Muscle of leg (tissue), 16 donors: ENCODE measurements at places on chromosomes 5 and 9. TPM values are rescaled to one million over a fixed set of nuclear protein-coding genes. Genes with fewer than 3 reads are reported as not detected.

- peak; percentile 9 for DNase-seq
These were observed 49.2 kb downstream of the NACC2 start for GRCh38 chr9:136045595-136046553.

The TAF1L gene
- total RNA-seq: under 0.01 TPM

- DNase-seq: no peak
These were observed 122.1 kb upstream of the DAPK1 start for GRCh38 chr9:87375397-87376073.

The MCTP1 gene
- 11.0 TPM for total RNA-seq

DNA sequence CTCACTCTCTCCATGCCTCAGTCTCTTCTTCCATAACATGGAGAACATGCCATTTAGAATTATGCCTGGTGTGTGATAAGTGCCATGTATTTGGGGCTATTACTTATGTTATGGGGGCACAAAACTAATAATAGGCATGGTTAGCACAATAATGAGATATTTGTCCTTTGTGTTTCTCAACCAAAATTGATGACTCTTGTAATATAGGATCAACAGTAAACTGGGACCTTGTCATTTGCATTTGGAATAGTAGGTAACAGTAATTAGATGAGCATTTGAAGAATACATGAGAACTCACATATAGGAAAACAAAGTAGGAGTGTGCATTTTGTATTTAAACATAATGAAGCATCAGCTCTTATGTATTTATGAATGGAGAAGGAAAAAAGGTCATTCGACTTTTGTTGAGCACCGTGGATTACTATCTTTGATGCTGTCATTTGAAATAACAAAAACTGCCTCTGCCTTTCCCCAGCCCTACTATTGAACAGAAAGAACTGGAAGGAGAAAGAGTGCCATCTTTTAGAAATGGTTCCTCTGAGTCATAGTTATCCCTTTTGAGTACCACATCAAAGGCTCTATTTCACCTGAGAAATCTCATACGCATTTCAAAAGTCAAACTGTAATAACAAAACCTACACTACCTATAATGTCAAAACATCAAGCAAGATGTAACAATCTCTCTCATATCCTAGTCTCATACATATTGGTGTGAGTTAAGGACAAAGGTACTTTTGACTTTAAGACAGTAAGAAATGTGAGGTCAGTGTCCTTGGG lies 655.2 kb downstream of the PDE4D start:
- DNase-seq: no peak

GRCh38 chr5:127801751-127802476 lies 98.7 kb downstream of the CCDC192 start:
- DNase-seq: no peak

DNA sequence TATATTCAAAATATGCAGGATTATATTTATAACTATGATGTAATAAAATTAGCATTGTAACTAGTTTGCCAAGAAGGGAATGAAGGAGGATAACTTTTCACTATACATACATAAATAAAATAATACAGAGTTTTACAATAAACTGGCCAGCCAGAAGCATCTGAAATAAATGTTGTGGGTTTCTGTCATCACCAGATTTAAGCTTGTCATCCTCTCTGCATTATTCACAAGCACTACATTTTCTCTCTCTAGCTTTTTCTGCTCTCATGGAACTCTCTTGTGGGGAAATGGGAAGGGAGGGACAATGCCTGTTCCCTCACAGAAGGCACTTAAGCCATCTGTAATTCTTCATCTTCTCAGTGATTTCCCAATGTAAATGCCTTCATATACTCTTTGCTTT lies 626.8 kb downstream of the SEMA5A start:
- DNase-seq: peak; percentile 37

DNA sequence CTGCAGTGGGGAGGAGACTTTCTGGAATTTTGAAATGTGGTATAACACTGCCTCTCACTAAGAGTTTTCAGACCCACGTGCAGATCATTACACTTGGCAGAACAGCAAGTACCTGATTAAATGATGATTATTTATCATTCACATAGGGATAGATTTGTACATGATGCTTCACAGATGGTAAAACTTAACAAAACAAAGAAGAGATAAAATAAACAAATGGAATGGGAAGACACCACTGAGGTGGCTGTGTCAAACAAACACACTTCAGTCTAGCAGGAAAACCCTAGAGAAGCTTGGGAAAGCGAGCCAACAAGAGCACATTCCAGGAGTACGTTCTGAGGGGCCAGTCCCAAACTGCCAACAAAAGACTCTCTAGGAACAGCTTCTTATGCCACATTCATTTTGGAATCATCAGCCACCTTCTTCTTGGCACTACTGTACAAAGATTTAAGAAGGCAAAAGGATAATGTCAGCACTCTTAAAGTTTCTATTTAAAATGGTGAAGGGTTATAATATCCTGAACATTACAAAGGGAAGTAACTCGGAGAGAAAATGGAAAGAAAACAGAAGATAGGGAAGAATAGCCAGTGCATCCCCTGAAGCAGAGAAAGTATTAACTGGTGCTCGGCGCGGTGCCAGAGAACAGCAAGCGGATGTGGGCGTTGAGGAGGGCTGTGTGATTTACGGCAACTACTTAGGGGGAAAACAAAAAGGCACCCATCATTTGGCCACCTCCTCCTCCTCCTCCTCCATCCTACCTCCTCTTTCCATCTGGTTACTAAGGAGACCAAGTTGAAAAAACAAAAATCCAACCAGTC lies 1.6 kb downstream of the MED27 start:
- DNase-seq: peak; percentile 32

- DNase-seq: peak; percentile 10
These were observed 102.9 kb upstream of the PPP1R26 start for GRCh38 chr9:135376511-135377265.

The SV2C gene
- total RNA-seq: under 0.01 TPM
